ENCODE measurements at places on chromosomes 6 and 20.

DNA sequence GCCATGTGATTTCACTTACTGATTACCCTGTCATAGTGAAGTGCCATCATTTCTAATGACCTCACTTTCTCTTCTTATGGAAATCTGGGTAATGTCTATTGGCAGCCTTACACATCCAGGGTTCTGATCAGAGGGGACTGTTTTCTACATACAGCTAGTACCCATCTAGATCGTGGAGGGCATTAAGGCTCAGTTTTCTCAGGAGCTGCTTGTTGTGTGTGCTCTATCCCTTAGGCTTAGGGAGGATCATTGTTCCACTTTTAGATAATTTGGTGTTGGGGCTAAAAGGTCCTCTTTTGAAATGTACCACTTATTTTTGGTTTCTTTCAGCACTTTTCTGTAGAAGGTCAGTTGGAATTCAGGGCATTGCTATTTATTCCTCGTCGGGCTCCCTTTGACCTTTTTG is 3.8 kb downstream of the HSP90AB1 start:
- DNase-seq: no peak

DNA sequence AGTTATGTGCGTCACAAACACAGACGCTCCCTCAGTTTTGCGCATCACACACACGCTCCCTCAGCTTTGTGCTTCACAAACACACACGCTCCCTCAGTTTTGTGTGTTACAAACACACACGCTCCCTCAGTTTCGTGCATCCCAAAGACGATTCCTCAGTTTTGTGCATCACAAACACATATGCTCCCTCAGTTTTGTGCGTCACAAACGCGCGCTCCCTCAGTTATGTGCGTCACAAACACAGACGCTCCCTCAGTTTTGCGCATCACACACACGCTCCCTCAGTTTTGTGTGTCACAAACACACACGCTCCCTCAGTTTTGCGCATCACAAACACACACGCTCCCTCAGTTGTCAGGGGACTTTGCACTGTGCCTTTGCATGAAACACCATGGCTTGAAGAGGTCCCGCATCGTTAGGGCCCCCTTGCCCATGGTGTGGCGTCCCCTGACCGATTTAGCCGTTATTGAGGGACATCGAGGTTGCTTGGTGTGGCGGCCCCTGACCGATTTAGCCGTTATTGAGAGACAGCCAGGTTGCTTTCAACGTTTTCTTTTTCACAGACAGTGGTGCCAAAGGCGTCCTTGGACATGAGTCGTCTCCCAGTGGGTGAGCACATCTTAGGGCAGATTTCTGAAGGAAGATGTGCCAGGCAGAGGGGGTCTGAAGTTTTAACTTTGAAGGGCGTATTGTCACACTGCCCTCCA is 28.1 kb upstream of the MYT1 start:
- DNase-seq: no peak

DNA sequence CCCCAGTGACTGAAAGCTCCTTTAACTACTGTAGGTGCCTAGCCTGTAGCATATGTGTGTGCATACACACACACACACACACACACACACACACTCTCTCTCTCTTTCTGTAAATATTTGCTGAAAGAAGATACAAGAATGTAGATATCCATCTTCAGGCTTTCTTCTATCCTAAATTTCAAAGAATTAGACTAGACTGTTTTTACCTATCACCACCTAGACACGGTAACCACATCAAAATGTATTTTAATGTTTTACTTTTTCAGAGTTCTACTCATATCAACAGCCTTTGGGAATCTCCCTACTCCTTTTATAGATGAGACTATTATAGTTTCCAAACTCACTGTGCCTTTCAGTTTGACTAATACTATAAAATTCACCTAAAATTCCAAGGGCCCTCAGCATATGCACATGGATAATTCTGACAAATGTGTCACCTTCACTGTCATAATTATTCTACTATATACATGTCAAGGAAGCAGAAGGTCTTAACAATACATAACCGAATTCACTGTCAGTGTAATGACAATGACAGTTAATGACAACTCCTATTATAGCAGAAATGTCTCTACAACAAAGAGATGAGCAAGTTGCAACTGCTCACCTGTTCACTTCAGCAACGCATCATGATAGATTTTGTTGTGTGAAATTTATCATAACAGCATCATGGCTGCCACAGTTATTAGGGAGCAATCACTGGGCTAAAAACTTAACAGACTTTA is 236.5 kb downstream of the GMPR start:
- DNase-seq: no peak

DNA sequence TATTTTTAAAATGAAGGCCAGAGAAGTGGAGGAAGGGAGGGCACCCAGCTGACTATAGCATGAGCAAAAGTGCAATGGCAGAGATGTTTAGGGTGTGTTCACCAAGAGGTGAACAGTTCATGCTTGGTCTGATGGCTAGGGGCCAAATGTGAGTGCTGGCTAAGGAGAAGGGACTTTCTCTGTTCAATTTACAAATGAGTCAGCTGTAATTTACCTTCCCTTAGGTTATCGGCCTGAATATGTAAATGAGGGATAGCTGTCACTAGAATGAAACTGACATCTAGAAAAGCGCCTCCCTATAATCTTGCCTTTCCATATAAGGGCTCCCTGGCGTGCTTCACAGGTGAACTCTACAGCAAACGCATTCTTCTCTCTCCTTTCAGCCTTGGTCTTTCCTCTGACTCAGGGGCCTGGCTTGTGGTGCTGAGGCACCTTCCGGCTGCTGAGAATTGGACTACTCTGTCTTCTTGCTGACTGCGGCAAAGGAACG is 114.7 kb upstream of the BACH2 start:
- peak; percentile 79 for DNase-seq

DNA sequence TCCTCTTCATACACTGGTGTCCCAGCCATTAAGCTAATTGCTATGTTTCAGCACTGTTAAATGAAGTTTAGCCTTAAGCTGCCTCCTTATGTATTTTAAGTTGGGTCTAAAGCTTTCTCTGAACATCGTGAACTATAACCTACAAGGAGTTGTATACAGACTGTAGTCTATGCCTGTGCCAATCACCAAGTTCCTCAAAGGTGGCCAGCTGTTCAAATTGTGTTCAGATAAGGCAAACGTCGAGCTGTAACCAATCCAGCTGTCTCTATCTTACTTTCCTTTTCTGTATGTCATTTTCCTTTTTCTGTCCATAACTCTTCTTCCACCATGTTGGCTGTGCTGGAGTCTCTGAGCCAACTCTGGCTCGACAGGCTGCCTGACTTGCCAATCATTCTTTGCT is 199.6 kb downstream of the OGFRL1 start:
- no peak for DNase-seq

- DNase-seq: no peak
Observed at GRCh38 chr20:37955511-37955910, 52.6 kb downstream of the VSTM2L start.

DNA sequence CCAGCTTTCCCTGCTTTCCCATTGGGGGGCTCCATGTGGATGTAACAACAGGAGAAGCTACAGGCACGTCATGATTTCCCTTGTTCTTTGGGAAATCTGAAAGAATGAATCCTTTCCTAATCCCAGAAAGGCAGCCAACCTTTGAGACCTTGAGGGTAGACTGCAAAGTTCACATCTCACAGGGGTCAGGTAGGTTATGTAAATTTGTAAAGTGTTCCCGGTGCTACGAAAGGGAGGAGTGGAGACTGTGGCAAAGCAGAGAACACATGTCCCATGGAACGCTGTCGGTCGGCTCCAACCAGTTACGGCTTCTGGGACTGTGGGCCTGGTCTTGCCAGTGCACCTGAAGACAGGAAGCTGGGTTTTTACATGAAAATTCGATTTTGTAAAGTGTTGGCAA is 85.1 kb downstream of the RSPH3 start:
- no peak for DNase-seq
